Left renal pelvis (tissue), 4 donors: ENCODE measurements at places on chromosomes 1 and 21.

GRCh38 chr1:47577303-47578025, 139.6 kb downstream of the FOXD2 start:
- DNase-seq = no peak

GRCh38 chr1:159008744-159009188, 941 bp upstream of the IFI16 start:
- DNase-seq = no peak

GRCh38 chr1:167056529-167057231, 33.5 kb downstream of the GPA33 start:
- no peak for DNase-seq

- peak; percentile 72 for DNase-seq
Observed at GRCh38 chr1:157966031-157966537, 27.4 kb upstream of the KIRREL1 start.

GRCh38 chr1:201916649-201917249, 28.1 kb downstream of the SHISA4 start:
- peak; percentile 76 for DNase-seq

DNA sequence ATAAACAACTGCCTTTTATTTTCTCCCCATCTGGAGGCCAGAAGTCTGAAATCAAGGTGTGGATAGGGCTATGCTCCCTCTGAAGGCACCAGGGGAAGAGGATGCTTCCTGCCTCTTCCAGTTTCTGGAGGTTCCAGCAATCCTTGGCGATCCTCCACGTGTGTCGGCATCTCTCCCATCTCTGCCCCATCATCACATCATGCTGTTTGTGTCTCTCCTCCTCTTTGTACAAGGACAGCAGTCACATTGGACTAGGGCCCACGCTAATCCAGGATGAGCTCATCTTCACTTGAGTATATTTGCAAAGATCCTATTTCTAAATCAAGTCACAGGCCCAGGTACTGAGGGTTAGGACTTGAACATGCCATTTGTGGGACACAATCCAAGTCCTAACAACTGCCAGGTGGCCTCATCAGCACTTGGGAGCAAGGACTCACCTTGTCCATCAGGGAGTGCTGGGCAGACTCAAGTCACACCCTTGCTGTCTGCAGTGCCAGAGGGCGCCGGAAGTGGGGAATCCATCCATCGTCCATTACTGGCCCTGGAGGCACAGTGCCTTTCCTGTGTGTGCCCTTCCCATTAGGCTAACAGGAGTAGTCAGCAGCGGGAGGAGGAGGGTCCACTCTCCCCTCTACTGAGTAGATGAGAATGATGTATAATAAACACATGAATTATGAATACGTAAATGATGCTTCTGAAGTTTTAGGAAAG, 185.4 kb upstream of the AJAP1 start:
- no peak for DNase-seq
